AG09309 (cell line): ENCODE measurements at places on chromosomes 16 and 17.

GRCh38 chr17:60529806-60530205 is 3.8 kb upstream of the APPBP2 start:
- no peak for DNase-seq

- DNase-seq: no peak
Observed at GRCh38 chr16:7585705-7586104, 253.1 kb downstream of the RBFOX1 start.

- DNase-seq: no peak
Observed at GRCh38 chr16:52466994-52467393, 79.9 kb downstream of the TOX3 start.

- DNase-seq: no peak
Observed at GRCh38 chr17:42078396-42079043, 19.8 kb downstream of the ZNF385C start.

DNA sequence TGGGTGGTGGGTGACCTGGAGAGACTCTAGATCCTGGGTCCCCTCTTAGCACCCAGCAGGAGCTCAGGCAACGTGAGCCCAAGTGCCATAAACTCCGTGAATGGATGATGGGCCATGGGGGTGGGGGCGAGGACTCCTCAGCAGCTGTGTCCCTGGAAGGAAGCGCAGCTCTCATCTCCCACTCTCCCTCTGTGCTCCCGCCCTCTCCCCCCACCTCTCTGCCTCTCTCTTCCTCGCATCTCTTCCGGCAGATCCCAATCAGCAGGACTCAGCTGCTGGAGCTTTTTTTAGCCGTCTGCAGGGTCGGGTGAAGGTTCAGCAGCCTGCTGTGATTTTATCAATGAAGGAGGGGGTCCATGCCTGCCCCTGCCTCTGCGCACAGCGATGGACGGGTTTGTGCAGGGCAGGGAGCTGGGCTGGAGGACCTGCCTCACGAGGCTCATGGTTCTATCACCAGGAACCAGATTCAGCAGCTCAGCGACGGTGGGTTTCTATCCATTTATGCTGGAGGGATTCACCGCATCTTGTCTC is 8.3 kb downstream of the CCR7 start:
- no peak for DNase-seq

- DNase-seq: peak; percentile 47
Observed at GRCh38 chr16:14172200-14172809, 101.2 kb downstream of the MRTFB start.

DNA sequence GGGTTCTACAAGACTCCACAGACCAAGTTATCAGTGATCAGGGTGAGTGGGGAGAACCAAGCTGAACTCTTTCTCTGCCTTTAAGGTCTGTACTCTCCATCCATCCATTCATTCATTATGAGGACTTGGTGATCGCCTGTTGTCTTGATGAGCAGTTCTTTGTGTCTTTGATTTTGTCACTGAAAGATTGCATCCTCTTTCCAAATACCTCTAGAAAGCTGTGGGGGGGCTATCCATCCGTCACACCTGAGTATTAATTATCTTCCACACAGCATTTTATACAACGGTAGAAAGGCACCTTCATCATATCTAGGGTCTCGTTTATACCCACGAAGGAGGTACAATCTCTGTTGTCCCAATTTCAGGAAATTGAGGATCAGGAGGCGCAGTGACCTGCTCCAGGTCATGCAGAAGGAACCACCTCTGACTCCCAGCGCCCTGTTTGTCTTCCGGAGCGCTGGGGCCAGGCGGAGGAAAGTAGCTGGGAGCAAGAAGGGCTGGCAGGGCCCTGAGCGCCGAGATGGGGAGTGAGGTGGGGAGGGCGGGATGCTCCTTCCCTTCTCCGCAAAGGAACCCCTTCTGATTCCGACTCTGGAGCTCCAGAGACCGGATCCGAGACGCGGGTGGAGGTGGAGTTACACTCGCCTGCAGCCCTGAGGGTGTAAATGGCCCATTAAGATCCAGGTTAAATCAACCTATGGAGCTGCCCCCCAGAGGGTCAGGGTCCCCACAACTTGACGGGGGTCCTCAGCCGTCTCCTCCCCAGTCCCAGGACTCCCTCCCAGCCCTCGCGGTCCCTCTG is 605 bp upstream of the ABAT start:
- no peak for DNase-seq

DNA sequence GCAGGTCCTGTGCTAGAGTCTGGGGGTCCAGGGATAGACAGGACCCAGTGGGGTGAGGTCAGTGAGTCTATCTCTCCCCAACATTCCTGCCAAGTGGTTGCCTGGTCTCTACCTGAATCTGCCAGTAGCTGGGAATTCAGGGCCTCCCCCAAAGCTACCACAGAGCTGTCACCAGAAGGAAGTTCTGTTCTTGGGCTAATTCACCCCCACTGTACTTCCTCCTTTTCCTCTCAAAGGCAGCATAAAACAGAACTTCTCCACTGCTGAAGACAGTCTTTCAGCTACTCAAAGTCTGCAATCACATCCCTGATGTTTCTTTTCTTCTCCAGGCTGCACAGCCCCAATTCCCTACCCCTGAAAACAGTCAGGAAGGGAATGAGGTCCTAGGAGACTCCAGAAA is 8.7 kb downstream of the CAMTA2 start:
- no peak for DNase-seq

DNA sequence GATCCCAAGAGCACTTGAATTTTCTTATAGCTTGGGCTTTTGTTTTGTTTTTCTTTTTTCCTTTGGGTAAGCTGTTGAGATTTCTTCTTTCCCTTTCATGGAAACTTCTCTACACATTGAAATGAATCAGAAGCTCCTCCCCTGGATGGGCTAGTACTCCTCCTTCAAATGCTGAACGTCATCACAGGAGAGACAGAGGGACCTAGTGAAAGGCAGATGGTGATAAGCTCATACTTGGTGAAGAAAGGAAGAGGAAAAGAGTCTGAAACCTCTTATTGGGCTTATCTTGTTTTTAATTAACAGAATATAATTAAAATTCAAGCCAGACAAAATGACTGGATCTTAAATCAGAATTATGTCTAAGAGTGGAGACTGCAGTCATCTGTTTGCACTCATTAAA is 147.3 kb downstream of the SNX11 start:
- DNase-seq: no peak

GRCh38 chr17:8222630-8223355 is 12.4 kb upstream of the AURKB start:
- DNase-seq: peak; percentile 77

DNA sequence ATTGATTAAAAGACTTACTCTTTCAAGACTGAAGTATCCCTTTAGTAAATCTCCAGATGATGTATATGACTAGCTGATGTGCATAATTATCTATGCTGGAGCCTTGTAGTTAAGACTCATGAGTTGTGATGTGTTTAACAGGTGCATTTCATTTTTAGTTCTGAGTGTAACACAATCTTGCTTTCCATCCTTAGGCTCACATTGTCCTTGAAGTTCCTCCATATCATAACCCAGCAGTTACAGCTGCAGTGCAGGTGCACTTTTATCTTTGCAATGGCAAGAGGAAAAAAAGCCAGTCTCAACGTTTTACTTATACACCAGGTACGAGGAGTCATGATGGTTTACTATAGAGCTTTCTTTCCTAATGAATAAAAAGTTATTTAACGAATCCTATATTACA is 52.9 kb downstream of the ESRP2 start:
- DNase-seq: no peak

DNA sequence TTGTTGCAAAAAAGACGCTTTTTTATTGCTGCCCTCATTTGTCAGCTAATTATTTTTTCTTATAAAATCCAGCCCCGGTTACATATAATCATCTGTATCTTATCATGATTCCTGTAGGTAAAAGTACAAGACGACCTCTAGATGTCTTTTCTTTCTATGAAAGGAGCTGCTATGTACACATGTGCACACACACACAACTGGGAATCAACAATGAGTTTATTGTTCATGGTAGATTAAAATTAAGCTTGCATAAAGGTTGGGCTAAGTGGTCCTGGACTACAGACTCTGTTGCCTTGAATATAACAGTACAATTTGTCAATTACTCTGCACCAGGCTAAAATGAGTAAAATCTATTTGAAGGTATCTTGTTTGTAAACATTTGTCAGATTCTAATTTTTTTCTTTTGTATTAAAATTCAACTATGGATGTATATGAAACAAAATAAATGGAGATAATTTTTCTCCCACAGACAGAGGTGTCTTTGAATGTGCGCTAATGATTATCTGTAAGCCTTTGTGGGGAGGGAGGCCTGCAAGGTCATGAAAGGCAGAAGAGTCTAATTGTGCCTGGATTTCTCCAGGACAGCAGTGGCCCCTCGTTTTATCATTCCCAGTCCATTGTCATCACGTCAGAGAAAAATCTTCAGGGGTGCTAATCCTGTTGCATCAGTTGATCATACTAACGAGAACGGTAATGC is 13.4 kb downstream of the C17orf58 start:
- no peak for DNase-seq

GRCh38 chr16:70438969-70439862 is at the start of gene ST3GAL2:
ST3GAL2 (minus strand) TSS chr16:70439100; CDS start chr16:70398530, 40,570 bp downstream.
- peak; percentile 71 for DNase-seq

- DNase-seq: peak; percentile 77
Observed at GRCh38 chr17:77423589-77424451, 283.1 kb downstream of the SEC14L1 start.

DNA sequence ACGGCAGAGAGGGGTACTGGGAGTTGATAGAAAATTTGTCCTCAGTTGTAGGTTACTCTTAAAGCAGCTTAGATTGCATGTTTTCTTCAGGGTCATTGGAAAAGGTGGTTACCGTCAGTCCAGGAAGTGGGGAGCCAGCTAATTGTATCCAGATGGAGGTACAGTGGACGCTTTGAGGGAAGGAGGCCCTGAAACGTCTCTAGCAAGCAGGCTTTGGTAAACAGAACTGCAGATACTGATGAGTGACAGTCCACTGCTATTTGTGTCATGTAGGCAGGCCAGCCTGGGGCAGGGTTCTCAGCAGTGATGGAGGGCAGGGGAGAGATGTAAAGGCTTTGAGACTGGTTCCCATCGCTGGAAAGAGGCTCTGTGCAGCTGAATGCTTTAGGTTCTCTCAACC is 30.2 kb upstream of the ST6GALNAC1 start:
- no peak for DNase-seq

DNA sequence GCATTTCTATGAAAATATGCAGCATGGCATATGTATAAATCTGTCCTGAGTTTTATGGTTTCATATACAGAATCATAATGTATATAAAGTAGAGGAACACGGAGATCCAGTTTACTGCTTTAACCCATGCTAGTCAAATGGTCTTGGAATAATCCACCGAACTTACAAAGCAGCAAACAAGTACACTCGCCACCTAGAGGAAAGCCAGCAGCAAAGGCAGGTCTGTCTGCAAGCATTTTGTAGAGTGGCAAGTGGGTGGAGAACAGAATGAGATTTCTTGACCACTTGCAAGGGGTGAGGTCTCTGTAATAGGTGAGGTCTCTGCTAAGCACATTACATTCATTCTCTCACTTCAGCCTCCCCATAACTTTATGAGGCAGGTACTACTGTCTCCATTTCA is 308.3 kb downstream of the CA10 start:
- DNase-seq: no peak

- no peak for DNase-seq
Observed at GRCh38 chr17:57315061-57316015, 59.0 kb downstream of the MSI2 start.

DNA sequence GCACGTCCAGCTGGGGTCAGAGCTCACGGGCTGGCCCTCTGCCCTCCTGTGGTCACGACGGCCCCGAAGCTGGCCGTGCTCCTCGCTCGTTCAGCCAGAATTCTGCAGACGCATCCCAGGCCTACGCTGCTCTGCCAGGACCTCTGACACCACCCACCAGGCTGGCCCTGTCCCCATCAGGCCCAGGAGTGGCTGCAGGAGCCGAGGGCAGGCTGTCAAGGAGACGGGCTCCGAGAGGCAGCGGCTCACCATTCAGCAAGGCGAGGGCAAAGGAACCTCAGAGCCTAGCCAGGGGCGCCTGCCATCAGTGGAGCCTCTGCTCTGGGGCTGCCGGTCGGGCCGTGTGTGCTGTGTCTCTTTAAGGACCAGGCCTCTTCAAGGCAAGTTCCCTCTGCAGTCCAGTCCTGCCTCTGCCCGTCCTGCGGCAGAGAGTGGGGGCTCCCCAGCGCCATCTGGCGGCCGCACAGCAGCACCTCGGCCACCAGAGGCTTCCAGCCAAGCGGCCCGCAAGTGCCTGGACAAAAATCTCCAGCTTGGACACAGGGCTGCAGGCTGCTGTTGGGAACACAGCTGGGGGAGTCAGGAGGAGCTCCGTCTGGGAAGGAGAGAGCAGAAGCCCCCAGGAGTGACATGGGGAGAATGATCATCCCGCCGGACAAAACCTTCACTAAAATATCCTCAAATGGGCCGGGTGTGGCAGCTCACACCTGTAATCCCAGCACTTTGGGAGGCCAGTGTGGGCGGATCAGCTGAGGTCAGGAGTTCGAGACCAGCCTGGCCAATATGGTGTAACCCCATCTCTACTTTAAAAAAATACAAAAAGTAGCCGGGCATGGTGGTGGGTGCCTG is 7.4 kb upstream of the ABR start:
- DNase-seq: peak; percentile 46

DNA sequence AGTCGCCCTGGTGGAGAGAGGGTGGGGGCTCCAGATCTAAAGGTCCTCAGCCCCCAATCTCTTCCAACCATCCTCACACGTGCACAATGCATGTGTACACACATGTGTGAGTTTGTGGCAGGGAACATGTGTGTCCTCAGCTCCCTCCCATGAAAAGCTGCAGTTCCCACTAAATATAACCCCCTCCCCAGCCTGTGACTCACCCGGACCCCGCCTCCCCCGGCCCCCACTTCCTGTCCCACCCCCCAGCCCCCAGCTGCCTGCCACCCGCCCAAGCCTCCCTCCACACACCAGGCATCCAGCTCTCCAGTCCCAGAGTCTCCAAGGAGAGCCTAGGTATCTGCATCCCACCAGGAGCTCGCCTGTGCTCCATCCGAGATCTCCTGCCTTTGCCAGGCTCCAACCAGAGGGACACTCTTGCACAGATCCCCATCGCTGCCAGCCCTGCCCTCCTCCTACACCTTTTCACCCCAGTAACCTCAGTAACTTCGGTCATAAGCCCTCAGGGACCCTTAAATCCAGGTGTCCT is 3.9 kb downstream of the DLG4 start:
- DNase-seq: no peak

GRCh38 chr16:74999219-74999608 is 390 bp downstream of the ZNRF1 start:
- DNase-seq: no peak

DNA sequence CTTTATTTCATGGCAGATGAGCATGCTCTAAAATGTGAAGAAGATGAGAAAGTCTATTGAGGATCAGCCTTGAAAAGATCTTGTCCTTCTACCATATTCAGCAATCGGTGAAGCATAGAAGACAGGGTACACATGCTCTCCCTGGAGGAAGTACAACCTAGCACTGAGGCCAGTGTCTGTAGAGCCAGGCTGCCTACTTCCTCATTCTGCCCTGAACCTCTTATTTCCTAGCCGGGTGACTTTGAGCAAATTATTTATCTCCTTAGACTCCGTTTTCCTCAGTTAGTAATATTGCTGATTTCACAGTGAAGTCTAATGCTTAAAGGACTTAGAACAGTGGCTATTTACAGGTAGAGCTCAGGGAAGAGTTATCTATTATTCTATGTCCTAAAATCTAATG is 58.4 kb downstream of the TMEM100 start:
- no peak for DNase-seq

- no peak for DNase-seq
Observed at GRCh38 chr17:13158494-13159240, 140.8 kb upstream of the ELAC2 start.
